NCI-H524 treated with DMSO at 0.1 percent for 48 hours (cell line): ENCODE measurements at places on chromosomes 7 and 10.
A peak's percentile ranks its signal among the peaks of the same experiment; 100 is the strongest.

- no peak for DNase-seq
These were observed 84.4 kb downstream of the TNS3 start for GRCh38 chr7:47497367-47498096.

DNA sequence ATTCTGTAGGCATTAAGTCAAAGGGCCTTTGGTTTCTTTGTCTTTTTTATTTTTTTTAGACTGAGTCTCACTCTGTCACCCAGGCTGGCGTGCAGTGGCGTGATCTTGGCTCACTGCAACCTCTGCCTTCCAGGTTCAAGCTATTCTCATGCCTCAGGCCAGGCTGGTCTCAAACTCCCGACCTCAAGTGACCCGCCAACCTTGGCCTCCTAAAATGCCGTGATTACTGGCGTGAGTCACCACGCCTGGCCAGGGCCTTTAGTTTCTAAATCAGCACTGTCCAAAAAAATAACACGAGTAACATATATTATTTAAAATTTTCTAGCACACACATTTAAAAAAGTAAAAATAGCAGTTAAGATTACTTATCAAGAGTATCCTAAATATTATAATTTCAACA, 11.1 kb upstream of the ACSL5 start:
- no peak for DNase-seq

GRCh38 chr7:48213226-48213625, 42.0 kb downstream of the ABCA13 start:
- no peak for DNase-seq

- no peak for DNase-seq
These were observed 276.5 kb upstream of the TEX47 start for GRCh38 chr7:89072081-89072480.

- no peak for DNase-seq
These were observed 205.0 kb downstream of the BBS9 start for GRCh38 chr7:33334349-33334748.

DNA sequence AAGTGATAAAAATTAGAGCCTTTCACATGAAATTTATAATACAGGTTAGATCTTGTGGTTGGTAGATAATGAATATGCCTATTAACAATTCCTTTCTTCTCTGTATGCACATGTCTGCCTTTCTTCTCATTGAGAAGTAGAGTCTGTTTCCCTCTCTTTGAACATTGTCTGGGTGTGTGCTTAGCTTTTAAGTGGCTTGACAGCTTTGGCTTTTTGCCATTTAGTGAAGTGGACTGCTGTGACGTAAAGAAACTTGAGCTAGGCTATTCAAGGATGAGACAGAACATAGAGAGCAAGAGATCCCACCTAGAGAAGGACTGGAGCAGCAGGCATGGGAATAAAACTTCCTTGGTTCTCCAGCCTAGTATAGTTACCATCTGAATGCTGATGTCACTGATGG, 996.7 kb upstream of the CELF2 start:
- peak; percentile 20 for DNase-seq

GRCh38 chr10:23081221-23081750, 14.1 kb upstream of the MSRB2 start:
- peak; percentile 93 for DNase-seq
